HCT116 (cell line): ENCODE measurements at places on chromosomes 1 and 21. TPM values are rescaled to one million over a fixed set of nuclear protein-coding genes. Genes with fewer than 3 reads are reported as not detected.
A peak's percentile ranks its signal among the peaks of the same experiment; 100 is the strongest.

The RHCE gene
- total RNA-seq: 0.64 TPM

DNA sequence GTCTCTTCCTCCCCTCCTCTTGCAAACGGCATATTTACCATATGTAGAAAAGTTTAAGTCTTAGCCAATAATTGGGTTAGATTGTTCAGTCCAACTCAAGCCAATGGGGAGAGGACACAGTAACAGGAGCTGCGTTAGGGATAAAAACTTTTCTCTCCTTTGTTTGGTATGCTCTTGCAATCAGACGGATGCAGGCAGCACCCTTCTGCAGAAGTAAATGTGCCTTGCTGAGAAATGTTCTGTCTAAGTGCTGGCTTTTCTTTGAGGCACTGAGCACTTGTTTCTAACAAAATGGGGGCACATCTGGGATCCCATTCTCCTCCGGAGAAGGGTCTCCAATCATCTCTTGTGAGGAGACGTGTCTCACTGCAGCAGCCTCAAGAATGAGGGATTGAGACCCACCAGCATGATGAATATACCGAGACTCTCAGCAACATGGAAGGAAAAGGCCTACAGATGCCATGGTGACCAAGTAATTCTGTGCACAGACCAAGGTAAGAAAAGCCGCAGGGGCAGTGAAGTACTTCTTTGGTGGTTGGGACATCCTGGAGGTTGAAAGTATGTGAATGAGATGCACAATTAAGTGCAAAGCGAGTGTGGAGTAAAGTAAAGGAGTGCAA lies 20.7 kb upstream of the GNG4 start:
- DNase-seq: peak; percentile 7

DNA sequence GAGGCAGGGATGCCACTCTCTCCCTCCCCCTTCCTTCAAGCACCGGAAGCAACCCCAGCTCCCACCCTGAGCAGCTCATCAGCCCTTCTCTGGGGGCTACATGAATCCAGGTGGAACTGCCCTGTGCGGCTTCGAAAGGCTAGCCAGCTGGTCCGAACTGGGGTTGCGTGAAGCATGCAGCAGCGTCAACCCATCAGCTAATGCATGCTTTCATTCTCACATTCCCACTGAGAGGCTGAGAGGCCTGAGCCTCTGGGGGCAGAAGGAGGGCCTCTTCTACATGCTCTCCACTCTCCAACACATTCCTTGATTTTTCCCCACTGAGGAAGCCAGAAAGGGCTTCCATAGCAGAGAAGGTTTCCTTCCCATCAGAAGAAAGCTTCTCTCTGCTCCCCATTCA lies 5.6 kb downstream of the RXRG start:
- no peak for DNase-seq

DNA sequence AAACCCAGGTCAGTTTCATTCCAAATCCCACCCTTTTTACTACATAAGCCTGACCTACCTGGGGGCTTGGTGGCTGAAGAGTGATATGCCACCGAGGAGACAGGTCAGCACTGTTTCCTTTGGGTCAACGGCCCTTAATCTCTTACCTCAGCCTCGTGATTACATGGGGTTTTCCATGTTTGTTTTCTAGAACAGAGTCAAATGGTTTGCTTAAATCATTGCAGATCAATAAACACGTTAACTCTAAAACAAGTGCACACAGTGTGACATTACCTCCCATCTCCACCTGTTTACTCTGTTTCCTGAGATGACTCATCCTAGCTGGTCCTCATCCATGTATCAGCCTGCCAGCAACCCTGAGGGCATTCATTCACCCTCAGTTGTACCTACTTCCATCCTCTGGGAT lies 40.8 kb upstream of the TP53BP2 start:
- no peak for DNase-seq

- DNase-seq: no peak
Observed at GRCh38 chr1:205668951-205669340, 11.4 kb downstream of the SLC45A3 start.

DNA sequence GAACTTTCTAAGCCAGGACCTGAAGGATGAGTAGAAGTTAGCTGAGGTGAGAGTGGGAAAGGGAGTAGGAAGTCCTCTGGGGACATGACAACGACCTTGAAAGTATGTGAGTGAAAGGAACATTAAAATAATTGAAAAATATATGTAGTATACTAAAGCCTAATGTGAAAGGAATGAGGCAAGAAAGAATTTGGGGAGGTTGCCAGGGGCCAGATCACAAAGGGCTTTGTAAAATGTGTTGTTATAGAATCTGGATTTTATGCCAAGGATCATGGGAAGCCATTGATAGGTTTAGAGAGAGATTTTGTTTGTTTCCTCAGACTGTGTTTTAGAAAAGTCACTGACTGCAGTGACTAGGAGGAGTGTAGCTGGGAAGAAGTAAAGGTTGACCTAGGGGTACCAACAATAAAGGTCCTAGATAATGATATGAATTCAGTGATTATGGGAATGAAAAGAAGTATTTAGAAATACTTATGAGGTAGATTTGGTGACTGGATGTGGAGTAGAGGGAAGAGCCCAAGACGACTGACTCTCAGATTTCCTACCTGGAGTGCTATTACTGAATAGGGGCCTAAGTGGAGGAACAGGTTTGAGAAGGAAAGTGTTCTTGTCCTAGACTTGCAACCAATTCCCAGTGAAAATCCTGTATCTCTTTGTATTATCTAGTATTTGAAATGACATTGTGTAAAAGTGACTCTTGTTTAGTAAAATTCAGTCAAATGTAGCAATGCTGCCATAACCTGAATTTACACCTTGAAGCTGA lies 179.8 kb downstream of the PHTF1 start:
- DNase-seq: no peak
